ENCODE measurements at places on chromosomes 3 and 15.

- DNase-seq, result no peak
These were observed 31.6 kb upstream of the PDZRN3 start for GRCh38 chr3:73656241-73656890.

DNA sequence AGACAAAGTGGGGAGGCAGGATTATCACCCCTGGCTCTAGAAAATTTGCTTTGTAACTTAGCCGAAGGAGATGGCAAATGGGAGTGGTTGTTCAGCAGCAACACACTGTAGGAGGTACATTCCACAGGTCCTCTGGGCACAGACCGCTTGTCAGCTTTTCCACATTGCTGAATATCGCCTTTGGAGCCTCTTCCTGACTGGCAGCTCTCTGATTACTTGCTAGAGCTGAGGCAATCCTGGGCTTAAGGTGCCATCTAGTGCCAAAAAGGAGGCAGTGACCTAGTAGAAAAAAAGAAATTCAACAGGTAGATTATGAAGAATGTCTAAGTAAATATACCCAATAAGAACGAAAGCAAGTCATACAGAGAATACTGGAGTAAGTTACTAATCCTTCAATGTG, 13.1 kb upstream of the SCN5A start:
- no peak for DNase-seq

- DNase-seq, result peak; percentile 93
These were observed 414.9 kb downstream of the NAALADL2 start for GRCh38 chr3:175274056-175274455.

DNA sequence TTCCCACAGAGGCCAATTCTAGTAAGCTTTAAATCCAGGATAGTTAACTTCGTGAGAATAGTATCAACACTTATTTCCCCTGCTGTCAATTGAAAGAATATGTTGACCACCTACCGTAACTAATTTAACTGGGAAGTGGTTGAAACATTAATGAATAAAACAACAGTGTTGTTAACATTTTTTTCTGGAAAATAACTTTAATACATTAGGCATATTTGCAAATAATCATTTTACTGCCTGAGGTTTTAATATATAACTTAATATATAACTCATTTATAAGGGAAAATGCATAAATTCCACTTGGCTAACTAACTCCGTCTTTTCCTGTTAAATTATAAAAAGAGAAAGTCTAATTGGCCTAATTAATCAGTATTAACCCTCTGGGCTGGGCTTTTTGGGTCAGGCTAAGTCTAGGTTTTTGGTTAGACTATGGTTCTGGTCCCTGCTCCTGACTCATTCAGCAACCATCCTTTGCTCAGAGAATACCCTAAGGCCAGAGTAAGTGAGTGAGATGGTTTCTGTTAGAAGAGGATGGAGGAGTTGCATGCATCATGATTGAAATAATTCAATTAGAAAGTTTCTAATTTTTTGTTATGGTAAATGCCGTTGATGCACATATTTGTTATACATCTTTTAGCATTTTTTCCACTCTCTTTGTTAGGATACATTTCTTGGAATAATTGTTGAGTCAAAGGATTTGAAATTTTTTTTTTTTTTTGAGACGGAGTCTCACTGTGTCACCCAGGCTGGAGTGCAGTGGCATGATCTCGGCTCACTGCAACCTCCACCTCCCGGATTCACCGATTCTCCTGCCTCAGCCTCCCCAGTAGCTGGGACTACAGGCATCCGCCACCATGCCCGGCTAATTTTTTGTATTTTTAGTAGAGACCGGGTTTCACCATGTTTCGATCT, 10.8 kb upstream of the SKIL start:
- no peak for DNase-seq

DNA sequence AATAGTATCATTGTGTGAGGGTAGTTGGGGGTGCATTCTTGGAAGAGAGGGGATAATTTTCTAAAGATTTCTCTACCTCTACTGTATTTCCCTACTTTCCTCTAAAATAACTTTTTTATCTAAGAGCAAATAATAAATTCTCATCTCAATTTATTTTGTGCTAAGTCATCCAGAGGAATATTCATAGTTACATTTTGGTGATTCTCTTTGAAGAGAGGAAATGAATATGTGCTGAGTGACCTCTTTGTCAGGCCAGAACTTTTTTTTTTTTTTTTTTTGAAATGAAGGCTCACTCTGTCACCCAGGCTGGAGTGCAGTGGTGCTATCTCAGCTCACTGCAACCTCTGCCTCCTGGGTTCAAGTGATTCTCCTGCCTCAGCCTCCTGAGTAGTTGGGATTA, 15.1 kb upstream of the CCDC80 start:
- DNase-seq, result no peak

DNA sequence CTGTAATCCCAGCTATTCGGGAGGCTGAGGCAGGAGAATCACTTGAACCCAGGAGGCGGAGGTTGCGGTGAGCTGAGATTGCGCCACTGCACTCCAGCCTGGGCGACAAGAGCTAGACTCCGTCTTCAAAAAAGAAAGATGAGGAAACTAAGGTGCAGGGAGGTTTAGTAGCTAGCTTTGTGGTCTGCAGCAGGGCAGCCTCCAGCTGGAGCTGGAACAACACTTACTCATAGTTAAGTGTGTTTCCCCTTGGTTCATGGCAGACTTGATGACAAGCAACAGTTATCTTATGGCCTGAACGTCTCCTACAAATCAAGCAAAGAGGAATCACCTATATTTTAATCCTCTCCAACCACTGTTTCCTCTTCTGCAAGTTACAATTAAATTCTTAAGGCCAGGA, 12.6 kb downstream of the KAT2B start:
- DNase-seq, result no peak

- DNase-seq, result no peak
These were observed 160.1 kb upstream of the ATP10A start for GRCh38 chr15:26023231-26023630.

GRCh38 chr15:67927501-67928168, 87.8 kb upstream of the RNU6-1 start:
- no peak for DNase-seq

DNA sequence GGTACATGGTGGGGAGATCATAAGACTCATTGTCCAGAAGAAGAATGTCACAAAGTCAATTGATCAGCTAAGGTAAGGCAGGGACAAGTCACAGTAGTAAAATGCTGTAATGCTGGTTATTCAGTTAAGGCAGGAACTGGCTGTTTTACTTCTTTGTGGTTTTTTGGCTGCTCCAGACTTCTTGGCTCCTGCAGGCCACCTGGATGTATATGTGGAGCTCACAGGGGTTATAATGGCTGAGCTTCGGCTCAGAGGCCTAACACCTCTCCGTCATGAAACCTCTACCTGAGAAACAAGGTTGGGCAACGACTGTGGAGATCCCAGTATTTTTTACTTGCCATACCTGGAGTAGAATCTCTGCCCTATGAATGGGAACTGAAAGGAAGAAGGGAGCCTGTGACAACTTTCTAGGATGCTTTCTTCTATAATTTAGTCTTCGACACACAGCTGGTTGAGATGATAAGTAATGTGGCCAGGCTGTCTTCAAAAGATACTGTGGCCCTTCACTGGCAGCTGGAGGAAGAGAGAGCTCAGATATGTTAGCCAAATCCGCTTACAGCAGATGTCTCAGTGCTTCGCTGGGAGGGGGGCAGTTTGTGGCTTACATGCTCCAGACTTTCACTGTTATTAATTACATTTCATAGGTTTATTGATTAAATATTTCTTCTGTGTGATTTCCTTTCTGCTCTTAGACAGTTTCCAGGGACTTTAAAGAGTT, 887.8 kb downstream of the IGSF11 start:
- DNase-seq, result no peak

- no peak for DNase-seq
These were observed 15.5 kb downstream of the RGMA start for GRCh38 chr15:93073465-93073952.

DNA sequence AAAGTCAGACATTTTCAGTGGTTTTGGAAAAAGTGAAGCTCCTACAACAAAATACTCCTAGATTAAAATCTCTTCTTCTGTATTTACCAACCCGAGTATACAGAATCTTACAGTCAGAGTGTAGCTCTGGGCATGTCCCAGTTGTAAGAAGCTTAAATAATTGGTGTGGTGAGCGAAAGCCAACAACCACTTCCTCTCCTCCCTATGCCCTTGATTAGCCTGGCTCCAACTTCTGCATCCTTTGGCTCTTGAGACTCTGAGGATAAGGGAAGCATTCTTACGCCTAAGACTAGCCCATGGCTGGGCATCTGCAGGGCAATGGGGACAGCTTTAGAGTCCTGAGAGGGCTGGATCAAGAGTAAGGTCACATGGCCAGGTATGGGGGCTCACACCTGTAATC, 25.5 kb downstream of the RFT1 start:
- DNase-seq, result no peak

DNA sequence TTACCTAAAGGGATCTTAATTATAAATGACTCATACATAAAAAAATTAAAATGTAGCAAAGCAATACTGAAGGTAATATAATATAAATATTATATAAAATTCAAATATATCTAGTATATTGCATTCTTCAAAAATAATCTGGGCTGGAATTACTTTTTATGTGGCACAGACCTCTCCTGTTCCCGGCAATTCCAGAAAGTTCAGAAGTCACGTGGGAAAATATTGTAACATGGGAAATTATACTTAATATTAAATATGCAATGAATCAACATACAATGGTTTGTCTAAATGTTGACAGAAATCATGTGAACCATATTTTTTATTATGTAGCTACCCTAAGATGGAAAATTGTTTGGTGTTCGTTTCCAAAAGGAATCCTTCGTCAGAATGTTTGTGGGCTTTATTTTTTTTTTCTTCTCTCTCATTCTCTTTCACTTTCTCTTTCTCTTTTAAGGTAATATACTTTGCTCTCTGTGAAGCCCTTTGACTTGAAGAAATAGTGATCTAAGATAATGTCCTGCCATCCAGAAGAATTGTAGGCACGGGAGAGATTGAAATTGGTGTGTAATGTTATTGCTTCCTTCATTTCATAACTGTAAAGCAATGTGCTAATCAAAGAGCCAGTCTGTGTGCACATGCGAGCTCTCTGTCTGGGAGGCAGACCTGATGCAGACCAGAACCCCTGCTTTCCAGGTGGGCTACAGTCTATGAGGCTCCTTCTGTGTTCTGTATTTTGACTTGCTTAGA, 559.4 kb downstream of the NR2F2 start:
- no peak for DNase-seq

DNA sequence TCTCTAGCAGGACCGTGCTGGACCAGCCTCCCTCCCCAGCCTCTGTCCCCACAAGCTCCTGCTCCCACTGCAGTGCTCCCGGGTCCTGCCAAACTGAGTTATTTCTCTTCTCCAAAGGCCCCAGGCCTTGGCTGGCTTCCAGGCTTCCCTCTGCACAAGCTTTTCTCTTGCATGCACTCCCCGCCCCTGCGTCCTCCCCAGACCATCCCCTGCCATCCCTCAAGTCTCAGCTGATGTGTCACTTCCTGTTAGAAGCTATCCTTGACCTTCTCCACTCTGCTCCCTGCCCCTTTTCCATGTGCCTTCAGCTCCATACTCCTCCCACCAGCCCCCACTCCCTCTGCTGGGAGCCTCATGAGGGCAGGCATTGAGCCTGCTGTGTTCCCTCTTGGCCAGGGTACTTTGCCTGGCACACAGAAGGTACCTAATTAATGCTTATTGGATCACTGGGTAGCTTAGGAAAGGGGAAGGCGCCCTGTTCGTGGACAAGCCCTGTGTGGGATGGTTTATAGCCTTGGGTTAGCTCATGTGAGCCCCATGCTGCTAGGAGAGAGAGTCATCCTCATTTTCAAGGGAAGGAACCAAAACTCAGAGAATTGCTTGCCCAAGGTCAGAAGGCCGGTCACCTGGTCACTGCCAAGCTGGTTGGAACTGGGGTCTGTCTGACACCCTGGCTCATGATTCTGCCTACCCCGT, 56.4 kb downstream of the FEM1B start:
- no peak for DNase-seq

DNA sequence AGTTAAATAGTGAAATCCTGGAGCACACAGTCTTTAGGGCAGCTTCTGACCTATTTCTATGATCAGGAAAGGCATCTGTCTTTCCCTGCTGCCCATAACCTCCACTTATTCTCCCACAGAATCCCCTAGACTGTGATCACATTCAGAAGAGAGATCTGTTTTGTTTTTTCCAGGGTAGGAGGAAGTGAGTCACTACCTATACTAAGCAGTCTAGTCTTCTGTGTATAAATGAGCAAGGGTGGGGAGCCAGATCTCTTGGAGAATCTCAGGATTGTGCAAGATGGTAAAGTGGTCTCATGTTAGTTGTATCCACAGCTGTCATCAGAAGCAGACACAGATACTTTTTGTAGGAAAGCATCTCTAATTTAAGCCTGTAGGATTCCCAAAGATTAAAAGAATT, 11.8 kb upstream of the FBXO22 start:
- no peak for DNase-seq

GRCh38 chr15:80635953-80636352, 59.2 kb upstream of the ABHD17C start:
- DNase-seq, result no peak

DNA sequence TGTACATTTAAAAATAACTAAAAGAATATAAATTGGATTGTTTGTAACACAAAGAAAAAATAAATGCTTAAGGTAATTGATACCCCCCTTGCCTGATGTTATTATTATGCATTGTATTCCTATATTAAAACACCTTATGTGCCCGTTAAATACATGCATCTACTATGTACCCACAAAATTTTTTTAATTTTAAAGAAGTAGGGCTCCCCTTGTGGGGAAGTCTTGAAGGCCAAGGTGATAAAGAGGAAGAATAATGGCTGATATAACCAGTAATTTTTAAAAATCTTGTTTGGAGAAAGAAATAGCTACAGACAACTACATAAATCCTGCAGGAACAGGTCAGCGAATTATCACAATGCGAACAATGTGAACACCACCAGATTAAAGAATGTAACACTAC, 451.7 kb upstream of the ARHGEF26 start:
- no peak for DNase-seq

GRCh38 chr15:99485153-99485961, 80.4 kb upstream of the MEF2A start:
- no peak for DNase-seq

DNA sequence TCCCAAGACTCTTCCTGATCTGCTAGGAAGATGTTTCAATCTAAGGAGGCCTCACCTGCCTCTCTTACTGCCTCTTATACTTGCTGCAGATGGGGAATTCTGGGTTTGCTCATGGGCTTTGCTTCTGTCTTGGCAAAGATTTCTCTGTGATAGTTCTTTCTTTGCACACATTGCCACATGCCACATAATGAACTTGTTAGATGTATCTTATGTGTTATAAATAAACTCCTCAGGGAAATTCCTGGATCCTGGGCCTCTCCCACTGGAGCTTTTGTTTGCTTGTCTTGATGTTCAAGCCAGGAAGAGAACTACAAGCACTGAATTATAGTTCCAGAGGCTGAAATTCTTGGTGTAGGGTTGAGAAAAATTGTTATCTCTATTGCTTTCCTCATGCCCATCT, 12.2 kb downstream of the RTP1 start:
- no peak for DNase-seq

- DNase-seq, result no peak
These were observed 11.5 kb downstream of the APH1B start for GRCh38 chr15:63288778-63289378.

DNA sequence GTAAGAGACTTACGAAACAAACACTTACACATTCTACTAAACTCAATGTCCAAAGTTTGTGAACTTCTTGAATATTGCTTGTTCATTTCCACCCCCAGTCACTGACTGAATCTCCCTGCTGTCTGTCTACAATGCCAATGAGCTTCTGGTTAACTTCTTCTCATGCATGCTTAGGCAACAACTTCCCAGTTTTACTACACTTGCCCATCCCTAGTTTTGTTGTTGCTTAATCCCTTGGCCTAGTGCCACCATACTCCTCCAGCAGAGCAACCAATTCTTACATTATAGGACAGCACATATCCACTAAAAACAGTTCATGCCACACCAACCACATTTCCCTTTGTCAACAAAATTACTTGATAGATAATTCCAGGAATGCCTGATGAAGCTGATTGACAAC, 40.9 kb upstream of the CCR2 start:
- no peak for DNase-seq

GRCh38 chr3:10263646-10264363, 15.5 kb downstream of the TATDN2 start:
- no peak for DNase-seq
